Stimulated activated CD4-positive, alpha-beta T cell treated with anti-CD3 and anti-CD28 coated beads, Interleukin-15, amount 100 ng/mL, for 1 hour (primary cell): ENCODE measurements at places on chromosomes 1 and 21.

- peak; percentile 79 for DNase-seq
Measured at GRCh38 chr1:3900969-3901529, 977 bp upstream of the C1orf174 start.

- no peak for DNase-seq
Measured at GRCh38 chr1:201362906-201363305, 14.6 kb downstream of the TNNT2 start.

- no peak for DNase-seq
Measured at GRCh38 chr1:48236716-48237470, 14.4 kb downstream of the SLC5A9 start.

DNA sequence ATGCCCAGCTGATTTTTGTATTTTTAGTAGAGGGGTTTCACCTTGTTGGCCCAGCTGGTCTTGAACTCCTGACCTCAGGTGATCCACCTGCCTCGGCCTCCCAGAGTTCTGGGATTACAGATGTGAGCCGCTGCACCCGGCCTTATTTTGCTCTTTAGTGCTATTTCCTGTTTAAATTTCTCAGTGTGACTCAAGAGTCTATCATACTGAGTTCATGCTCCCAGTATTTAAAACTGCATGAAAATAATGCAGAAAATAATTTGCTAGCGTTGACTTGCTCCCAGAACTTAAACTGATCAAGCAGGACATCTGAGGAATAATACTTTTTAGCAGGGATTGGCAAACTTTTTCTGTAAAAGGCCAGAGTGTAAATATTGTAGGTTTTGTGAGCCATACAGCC is 86.4 kb upstream of the C1orf21 start:
- DNase-seq, result no peak

GRCh38 chr1:29133861-29134694 is 10.4 kb upstream of the TMEM200B start:
- DNase-seq, result no peak

DNA sequence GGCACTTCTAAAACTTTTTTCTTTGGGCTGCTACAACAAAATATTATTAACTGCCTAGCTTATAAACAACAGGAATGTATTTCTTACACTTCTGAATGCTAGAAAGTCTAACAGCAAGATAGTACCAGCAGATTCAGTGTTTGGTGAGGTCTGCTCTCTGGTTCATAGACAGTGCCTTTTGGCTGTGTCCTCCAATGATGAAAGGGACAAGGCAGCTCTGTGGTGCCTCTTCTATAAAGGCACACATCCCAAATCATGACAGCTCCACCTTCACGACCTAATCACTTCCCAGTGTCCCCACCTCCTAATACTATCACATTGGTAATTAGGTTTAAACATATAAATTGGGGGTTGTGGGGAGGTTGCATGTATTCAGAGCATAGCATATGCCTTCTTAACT is 9.5 kb downstream of the CFH start:
- DNase-seq, result no peak

DNA sequence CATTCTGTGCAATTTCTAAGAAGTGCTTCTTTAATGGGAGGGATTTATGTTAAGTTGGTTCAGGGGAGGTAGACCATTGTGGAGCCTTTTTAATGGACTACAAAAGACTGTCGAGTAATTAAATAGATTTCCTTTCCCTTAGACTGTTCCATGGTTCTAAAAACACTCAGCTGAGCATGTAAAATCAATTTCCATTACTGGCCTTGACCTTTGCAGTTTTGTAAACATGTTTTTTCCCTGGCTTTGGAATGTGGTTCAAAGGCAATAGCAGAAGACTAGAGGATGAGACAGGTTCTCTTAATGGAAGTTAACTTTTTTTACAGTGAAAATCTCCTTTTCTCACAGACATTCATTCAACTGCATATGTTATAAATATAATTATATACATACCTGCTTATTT is 37.6 kb upstream of the BTG3 start:
- no peak for DNase-seq

- no peak for DNase-seq
Measured at GRCh38 chr1:151533870-151534269, 6.2 kb upstream of the TUFT1 start.
